ENCODE measurements at places on chromosomes 2 and 18.
A peak's percentile ranks its signal among the peaks of the same experiment; 100 is the strongest.

DNA sequence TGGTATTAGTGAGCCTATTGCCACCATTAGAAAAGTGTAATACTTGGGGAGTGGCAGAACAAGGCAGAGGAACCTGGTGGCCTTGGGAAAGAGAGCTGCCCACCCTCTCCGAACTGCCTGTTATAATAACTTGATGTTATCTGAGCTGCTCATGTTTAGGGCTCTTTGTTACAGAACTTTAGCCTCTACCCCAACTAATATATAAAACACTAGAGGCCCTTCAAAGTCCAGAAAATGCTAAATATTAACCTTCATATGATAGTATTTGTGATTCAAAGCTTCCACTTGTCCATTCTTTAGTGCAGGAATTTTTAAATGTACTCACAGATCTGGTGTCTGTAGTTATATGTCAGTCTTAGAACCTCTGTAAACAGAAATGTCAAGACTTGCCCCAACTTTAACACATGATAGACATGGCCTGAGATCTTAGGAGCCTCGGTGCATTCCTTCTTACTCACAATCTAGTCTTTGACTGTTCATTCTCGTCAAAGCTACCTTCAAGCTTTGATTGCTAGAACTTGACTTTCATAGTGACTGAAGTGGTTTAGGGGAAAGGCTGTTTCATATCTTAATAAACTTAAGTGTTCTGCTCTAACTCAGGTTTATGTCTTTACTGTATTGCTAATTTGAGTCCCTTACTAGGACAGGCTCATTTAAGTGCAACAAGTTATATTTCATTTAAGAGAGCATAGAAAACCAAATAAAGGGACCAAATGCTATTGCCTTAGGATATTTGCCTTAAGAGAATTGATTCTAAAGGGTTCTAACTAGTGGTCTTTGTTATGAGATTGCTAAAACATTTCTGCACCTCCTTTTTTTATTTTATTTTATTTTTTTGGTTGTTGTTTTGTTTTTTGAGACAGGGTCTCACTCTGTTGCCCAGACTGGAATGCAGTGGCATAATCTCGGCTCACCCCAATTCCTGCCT lies 41.6 kb downstream of the DDX1 start:
- no peak for DNase-seq

DNA sequence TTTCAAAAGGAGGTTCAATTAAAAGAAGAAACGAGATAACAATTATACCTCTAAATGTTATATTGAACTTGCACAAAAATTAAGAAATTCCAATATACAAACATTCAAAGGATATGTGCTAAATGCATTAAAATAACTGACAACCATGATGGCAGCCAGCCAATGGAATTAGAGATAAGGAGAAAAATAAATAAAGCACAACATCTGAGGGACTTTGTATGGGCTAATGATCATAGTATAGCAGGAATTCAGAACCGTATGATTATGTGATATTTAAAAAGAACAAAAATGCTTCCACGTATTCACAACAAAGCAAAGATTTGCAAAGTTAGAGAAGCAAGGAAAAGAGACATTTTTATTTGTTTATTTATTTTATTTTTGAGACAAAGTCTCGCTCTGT lies 1103.0 kb downstream of the CBLN2 start:
- DNase-seq: no peak

DNA sequence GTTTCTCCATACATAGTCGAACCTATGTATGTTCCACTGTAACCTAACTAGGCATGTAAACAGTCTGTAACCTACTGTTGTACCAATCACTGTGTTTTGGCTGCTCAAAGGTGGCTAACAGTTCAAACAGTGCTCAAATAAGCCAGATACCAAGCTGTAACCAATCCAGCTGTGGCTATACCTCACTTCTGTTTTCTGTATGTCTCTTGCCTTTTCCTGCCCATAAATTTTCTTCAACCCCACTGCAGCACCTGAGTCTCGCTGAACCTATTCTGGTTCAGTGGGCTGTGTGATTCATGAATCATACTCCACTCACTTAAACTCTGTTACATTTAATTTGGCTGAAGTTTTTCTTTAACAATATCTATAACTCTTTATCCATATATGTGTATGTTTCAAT lies 340.7 kb downstream of the LPIN1 start:
- DNase-seq: no peak

DNA sequence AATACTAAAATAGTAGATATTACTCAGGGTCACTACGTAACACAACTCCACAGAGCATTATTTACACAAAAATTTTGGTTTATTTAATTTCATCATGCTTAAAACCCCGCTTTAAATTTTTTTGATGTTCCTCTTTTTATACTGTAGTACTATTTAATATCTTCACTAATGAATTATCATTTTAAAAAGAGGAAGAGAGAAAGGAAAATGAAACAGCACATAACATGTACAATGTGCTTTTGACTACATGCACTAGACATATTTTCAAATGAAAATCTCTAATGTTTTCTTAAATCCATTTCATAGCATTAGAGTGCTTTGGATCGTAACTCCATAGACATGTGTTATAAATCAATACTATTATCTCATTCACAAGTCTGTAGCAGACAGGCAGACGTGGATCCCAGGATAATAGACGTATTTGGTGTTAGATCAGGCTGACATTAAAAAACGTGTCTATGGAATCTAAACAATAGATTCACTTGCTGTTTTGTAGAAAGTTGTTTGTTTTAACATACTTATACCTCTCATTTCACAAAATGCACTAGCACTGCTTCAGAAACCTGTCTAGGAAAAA lies 897.0 kb downstream of the CPS1 start:
- DNase-seq: no peak

DNA sequence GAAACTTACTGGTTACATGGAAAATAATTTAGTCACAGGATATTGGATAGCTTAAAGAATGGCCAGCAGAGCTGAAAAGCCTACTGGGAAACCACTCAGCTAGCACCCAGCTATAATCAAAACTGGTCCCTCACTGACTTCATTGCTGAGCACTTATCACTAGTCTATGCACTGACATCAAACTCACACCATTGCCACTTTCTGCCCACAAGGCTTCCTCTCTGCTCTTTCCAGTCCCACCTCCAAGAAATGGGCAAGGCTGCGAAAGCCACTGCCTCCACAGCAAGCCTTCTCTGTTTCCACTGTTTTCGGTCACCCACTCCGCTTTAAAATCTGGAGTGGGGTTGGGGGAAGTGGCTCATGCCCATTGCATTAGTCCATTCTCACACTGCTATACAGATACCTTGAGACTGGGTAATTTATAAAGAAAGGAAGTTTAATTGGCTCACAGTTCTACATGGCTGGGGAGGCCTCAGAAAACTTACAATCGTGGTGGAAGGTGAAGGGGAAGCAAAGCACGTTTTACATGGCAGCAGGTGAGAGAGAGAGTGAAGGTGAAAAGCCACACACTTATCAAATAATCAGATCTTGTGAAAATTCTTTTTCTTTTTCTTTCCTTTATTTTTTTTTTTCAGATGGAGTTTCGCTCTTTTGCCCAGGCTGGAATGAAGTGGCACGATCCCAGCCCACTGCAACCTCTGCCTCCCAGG lies 77.0 kb upstream of the CERS6 start:
- DNase-seq: peak; percentile 12

DNA sequence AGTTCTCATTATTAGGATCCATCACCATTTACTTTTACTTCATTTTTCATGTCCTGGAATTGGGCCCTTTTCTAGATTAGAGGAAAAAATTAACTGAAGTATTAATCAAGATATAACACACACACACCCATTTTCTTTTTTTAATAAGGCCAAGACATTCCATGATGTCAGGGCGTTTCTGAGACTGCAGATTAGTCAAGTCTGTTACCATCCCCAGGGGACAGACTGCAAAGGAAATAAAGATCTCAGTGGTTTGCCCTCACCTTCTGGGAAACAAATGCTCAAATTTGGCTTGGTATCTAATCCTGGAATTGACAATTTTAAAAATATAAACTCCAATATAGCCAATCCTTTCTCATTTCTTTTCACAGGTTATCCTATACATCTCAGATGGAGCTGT lies 27.4 kb downstream of the RMP24 start:
- DNase-seq: no peak
